ENCODE measurements at places on chromosomes 3 and 15.
A peak's percentile ranks its signal among the peaks of the same experiment; 100 is the strongest.

GRCh38 chr3:72571052-72571451 is 277.2 kb downstream of the SHQ1 start:
- DNase-seq: no peak

DNA sequence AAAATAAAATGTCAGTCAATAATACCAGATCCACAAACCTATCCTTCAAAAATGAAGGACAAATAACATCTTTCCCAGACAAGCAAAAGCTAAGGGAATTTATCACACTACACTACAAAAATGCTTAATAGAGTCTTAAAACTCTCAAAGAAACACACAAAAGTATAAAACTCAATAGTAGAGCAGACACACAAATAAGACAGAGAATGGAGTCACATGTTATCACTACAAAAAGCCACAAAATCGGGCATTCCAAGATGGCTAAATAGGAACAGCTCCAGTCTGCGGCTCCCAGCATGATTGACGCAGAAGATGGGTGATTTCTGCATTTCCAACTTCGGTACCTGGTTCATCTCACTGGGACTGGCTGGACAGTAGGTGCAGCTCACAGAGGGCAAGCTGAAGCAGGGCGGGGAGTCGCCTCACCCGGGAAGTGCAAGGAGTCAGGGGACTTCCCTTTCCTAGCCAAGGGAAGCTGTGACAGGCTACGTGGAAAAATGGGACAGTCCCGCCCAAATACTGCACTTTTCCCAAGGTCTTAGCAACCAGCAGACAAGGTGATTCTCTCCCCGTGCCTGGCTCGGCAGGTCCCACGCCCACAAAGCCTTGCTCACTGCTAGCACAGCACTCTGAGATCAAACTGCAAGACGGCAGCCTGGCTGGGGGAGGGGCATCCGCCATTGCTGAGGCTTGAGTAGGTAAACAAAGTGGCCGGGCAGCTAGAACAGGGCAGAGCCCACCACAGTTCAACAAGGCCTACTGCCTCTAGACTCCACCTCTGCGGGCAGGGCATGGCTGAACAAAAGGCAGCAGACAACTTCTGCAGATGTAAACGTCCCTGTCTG is 46.3 kb downstream of the SENP7 start:
- DNase-seq: peak; percentile 83

DNA sequence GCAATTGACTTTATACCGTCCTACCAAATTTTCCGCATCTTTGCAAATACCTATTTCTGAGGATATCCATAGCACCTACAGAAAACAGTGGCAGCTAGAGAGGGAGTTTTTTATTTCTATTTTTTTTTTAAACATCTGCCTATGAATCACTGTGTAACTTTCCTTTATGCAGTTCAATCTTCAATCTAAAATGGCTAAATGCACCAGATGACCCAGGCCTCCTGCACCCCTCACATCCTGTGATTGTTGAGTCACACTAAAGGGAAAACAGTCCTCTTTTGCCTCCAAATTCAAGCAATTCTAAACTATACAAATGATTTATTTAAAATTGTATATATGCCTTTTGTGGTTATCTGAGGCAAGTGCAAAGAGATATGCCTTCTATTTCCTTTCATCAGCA is 20.1 kb upstream of the BCL6 start:
- no peak for DNase-seq

DNA sequence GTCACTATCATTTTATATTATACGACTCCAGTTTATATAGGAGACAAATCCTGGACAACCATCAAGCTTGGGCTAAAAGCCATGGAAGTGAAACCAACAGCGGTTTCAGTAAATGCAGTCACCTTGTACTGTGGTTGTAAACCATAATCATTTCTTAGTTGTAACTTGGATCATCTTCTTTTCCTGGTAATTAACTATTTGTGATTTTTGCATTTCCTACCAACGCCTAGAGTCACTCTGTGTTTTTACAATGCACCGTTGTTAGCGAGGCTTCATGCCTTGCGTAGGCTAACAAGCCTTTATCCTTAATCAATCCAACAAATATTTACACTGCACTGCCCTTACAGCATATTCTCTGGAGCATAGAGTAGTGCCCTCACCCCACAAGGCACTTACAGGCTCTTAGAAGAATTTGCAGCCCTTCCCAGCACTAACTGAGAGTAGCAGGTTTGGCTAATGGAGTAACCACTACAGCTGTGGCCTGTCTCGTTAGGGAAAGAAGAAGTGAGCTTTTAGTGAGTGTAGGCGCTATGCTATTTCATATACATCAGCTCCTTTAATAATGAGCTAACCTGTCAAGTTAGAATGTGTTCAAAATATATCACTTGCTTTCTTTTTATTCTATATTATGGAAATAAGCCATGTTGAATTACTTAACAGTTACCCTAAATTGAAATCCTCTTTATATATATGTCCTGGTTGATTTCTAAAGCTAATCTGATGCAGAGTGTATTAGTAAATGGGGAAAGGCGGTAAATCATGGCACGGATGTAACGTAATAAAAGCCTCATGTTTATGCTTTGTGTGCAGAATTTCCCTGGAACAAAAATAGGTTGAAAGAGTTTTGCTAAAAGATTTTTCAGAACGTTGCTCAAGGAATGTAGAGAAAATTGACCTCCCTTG is 62.8 kb downstream of the ABHD2 start:
- no peak for DNase-seq

- DNase-seq: no peak
Observed at GRCh38 chr15:73284090-73284716, 84.6 kb downstream of the HCN4 start.

- DNase-seq: no peak
Observed at GRCh38 chr15:56619887-56620286, 113.4 kb downstream of the ZNF280D start.

DNA sequence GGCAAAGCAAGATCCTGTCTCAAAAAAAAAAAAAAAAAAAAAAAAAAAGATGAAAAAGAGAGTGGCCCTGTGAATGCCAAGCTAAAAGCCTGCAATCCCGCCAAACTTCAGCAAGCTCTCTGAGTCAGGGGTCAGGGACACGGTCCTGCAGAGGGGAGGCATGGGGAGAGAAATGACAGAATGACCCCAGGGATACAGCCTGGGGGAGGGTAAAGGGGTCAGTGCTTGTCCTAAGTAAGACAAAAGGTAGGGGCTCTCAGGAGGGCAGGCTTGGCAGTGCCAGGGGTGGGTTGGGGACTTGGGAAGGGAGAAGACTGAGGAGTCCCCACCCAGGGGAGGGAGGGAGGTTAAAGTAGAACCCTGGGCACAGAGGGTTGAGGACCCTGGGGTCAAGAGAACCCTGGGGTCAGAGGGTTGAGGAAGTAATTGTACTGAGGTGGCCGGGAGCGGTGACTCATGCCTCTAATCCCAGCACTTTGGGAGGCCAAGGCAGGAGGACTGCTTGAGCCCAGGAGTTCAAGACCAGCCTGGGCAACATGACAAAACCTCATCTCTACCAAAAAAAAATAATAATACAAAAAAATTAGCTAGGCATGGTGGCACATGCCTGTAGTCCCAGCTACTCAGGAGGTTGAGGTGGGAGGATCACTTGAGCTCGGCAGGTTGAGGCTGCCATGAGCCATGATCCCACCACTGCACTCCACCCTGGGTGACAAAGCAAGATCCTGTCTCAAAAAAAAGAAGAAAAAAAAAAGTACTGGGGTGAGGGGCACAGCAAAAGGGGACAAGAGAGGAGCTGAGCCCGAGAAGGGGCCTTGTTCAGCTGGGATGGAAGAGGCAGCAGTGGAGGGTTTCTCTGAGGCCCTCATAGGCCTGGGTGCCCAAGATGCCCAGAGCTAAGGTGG is 5.2 kb upstream of the SEMA3B start:
- DNase-seq: no peak

DNA sequence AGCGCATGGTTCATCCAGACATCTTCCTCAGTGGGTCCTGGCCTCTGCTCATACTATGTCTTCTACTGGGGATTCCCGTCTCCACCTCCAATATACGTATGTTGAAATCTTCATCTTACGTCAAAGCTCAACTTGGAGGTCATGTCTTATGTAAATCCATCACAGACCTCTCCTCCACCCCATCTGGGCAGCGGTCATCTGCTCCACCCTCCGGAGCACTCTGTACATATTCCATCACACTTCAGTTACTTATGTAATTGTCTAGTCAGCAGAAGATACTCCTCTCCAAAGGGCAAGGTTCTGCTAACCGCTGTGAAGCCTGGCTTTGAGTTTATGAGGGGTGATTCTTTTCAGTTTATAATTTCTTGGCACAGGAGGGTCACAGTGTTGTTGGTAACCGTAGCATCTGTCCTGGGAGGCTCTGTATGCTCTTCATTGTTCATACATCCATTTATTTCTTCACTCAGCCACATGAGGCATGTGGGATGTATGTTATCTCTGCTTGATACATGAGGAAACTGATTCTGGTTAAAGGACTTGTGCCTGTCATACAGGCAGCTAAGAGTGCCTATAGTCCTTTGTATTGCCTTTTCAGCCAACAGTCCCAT is 22.1 kb downstream of the MAP2K1 start:
- no peak for DNase-seq

- DNase-seq: no peak
Observed at GRCh38 chr15:63054281-63054683, 11.7 kb downstream of the TPM1 start.

GRCh38 chr15:41512940-41513505 is 604 bp downstream of the LTK start:
- DNase-seq: no peak

GRCh38 chr3:156433138-156433537 is 121.8 kb downstream of the SSR3 start:
- no peak for DNase-seq

DNA sequence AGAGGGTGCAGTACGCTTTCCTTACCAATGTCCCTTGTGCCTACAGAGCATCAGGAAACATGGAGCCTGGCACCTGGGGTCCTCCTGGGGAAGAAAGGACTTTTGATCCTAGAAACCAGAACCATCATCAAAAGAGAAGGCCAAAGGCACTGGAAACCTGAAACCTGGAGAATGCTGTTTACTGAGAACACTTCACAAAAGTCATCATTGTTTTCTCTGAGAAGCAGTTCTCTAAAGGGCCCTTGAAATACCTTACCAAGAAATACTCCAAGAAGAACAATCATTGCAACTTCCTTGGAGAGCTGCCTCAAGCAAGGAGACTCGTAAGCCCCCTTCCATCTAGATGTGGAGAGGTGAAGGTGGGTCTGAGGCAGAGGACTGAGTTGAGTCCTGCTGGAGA is 66.0 kb downstream of the TLE3 start:
- no peak for DNase-seq

DNA sequence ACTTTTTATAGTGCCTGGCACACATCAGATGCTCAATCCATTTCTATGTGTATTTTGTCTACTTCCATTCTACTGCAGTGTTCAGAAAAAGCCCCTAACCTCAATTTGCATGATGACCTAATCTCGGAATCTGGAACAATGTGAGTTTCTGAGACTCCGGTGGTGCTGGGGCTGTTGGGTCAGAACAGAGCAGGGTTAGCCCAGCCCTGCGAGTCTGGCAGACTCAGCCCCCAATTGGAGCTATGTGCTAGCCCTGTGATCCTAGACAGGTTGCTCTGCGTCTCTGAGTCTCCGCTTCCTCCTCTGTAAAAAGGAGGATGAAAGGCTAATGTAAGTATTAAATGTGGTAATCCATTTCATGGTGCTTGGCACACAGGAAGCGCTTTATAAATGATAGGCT is 95.0 kb upstream of the ICE2 start:
- DNase-seq: peak; percentile 63

DNA sequence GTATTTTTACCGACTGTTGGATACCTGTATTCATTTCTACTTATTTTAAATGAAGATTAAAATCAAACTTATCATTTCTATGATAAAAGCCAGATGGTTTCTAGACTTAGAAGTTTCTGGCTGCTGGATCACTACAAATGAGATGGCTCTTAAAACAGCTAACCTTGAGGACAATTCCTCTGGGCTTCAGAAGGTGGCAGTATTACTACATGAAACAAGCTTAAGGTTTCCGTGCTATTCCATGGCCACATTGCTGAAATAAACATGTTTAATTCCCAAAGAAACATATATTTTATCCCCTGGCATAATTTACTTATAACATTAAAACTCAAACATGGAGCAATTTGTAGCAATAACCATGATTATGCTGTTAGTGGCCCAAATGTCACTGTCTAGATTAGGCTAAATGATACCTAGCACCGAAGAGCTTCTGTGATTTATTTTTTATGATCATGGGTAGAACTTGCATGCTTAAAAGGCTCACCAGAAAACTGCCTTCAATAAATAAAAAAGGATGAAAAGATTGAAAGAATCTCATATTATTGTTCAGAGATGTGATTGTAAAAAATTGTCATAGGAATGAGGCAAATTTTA is 204.0 kb upstream of the NANOGP8 start:
- no peak for DNase-seq

DNA sequence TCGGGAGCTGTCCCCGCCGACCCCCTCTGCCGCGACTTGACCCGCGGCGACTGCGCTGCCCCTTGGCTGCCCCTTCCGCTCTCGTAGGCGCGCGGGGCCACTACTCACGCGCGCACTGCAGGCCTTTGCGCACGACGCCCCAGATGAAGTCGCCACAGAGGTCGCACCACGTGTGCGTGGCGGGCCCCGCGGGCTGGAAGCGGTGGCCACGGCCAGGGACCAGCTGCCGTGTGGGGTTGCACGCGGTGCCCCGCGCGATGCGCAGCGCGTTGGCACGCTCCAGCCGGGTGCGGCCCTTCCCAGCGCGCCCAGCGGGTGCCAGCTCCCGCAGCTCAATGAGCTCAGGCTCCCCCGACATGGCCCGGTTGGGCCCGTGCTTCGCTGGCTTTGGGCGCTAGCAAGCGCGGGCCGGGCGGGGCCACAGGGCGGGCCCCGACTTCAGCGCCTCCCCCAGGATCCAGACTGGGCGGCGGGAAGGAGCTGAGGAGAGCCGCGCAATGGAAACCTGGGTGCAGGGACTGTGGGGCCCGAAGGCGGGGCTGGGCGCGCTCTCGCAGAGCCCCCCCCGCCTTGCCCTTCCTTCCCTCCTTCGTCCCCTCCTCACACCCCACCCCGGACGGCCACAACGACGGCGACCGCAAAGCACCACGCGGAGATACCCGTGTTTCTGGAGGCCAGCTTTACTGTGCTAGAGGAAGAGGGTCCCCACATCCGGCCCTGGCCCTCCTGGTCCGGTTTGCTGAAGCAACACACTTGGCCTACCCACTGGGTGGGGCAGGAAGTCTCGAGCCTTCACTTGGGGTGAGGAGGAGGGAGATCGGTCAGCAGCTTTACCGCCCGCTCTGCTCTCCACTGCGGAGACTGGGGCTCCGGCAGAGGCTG is at the start of gene RASSF1:
RASSF1 (minus strand) TSS at position 389 of the 882 bp plus-strand sequence; CDS start at position 358, 31 bp downstream.
- DNase-seq: peak; percentile 85

DNA sequence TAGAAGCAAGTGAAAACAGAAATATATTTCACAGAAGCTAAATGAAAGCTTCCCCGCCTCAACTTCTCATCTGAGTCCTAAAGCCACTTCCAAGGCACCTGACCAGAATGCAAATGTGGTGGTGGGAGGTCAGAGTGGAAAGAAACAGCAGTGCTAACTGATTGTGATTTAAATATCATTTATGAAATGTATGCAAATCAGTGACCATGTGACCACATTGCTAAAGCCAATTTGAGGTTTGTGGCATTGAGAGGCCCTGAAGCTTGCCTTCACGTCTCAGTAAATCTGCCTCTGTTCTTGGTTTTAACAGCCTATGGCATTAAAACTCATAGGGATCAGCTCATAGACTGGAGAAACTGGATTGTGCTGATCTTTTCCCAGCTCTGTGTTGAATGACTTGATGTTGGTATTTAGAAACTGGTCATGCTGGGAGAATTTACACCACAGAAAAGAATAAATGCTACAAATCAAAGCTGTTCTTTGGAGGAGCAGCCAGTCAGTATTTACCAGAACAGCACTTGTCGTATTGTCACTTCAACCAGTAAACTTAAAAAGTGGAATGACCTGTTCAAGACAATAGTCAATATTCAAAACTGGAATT is 481.4 kb upstream of the ALCAM start:
- DNase-seq: no peak

Data from activated T-cell treated with anti-CD3 and anti-CD28 coated beads, Interleukin-2, amount 50 U/mL, for 48 hours (primary cell).